ENCODE measurements at places on chromosomes 11 and 22.

- no peak for DNase-seq
These were observed 665 bp downstream of the USP28 start for GRCh38 chr11:113874581-113875233.

- DNase-seq: no peak
These were observed 10.9 kb upstream of the ALG8 start for GRCh38 chr11:78150346-78150745.

- no peak for DNase-seq
These were observed 653 bp downstream of the NAGA start for GRCh38 chr22:42069801-42070516.

DNA sequence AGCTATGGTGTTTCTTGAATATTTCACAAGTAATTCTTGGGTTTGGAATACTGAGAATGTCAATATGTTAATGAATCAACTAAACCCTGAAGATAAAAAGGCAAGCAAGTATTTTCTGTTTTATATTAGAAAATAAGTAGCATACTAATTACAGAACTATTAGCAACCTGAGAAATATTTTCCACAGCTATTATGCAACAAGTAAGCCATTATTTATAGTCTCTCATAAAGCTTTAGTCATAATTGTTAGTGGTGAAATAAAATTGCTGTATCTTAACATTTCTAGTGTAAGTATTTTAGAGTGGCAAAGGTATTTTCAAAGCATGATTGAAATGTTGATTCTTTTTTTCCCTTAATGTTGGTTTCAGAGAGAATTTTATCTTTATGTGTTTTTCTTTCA lies 53.3 kb downstream of the FAR1 start:
- DNase-seq: no peak

GRCh38 chr11:11798586-11799438 lies 43.0 kb upstream of the USP47 start:
- peak; percentile 49 for DNase-seq

- no peak for DNase-seq
These were observed 37.5 kb downstream of the MYBPC3 start for GRCh38 chr11:47314992-47315391.

- no peak for DNase-seq
These were observed 996.9 kb downstream of the NTM start for GRCh38 chr11:132367293-132367692.

DNA sequence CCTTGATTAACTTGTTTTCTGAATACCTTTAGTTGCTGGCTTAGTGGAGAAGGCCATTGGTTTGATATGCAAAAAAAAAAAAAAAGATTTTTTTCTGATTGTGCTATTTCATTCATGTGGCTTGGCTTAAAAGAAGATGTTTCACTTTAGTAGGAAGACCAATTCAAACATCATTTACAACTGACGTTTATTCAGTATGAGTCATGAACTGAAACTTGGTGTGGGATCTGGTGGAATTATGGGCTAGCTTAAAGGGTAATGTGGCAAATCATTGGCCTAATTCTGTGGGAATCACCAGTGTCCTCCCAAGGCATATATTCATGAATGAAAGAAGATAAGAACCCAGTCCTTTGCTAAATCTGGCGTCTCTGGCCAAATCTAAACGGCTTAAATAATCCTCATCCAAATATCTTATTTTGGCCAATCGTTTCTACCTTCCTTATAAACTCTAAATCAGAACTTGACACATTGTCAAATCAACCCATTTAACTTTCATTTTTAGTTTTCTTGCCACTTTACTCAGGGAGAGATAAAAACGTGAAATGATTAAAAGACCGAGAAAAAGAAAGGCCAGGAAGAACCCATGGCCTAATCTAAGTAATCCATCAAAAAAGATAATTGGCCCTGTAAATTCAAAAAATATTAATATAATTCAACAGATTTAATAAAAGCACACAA lies 77.0 kb downstream of the DDIAS start:
- DNase-seq: peak; percentile 49

GRCh38 chr11:79102840-79103239 lies 338.0 kb downstream of the TENM4 start:
- no peak for DNase-seq

DNA sequence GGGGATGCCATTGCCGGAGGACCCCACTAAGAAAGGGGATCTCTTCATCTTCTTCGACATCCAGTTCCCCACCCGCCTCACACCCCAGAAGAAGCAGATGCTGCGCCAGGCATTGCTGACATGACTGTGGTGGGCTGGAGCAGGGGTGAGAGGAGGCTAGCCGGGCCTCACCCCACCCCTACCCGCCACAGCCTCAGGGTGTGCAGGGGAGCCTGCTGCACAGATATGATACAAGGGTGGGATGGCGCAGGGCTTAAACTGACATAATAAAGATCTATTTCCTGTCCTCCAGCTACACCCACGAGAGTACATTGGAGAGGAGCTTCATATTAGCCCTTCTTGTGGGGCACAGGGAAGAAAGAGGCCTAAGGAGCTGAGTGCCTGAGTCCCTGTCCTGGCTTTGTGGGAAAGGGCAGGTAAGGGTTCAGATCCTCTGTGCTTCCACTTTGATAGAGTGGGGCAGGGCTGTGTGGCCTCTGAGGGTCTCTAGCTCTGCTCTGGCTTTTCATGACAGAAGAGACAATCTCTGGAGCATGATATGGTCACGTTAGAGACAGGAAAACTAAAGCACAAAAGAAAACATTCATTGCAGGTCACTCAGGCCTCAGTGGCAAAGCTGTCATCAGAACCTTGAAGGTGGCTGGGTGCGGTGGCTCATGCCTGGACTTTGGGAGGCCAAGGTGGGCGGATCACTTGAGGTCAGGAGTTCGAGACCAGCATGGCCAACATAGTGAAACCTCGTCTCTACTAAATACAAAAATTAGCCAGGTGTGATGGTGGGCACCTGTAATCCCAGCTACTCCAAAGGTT lies 12.4 kb downstream of the UCP2 start:
- no peak for DNase-seq

DNA sequence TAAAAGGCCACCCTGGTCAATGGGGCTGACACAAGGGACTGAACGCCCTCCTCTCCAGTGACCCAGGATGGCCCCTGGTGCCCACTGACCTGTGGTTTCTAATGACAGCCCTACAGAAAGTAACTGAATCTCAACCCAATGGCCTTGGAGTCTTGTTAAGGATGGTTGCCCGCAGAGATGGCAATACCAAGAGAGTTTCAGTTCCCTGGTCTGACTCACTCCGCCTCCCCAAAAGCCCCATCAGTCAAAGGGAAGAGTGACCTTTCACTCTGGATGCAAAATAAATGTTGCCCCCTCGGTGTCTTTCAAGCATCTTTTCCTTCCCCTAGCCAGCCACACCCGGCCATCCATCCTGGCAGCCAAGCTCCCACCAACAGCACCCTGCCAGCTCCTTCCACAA lies 57.7 kb upstream of the ISX start:
- no peak for DNase-seq

DNA sequence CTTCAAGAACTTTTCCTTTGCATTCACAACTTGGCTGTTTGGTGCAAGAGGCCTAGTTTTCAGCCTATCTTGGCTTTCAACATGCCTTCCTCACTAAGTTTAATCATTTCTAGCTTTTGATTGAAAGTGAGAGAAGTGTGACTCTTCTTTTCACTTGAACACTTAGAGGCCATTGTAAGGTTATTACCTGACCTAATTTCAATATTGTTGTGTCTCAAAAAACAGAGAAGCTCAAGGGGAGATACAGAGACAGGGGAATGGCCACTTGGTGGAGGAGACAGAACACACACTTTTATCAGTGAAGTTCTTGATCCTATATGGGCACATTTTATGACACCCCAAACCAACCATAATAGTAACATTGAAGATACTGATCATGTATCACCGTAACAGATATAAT lies 532.3 kb downstream of the DLG2 start:
- DNase-seq: no peak

DNA sequence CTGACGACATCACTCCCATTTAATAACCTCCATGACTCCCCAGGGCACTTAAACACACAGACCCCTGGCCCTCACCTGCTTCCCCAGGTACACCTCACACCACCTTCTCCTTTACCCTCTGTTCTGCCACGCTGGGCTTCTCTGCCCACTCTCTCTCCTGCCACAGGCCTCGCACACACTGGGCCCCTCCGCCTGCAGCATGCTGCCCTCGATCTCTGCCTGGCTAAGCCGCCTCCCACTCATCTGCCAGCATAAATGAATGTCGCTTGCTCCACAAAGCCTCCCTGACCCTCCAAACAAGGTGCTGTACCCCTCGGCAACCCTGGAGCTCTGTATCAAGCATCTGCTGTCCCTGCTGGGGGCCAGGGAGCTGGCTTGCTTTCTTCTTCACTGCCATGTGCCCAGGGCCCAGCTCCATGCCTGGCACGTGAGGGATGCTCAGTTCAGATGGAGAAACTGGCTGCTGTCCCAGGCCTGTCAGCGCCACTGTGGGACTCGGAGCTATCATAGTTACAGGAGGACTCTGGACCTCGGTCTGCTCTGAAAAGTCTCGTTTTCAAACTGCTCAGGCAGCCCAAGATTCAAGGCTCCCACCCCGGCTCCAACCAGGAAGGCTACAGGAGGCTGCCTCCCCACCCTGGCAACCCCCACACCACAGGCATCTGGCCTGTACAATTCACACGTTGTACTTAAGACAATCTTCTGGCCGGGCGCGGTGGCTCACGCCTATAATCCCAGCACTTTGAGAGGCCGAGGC lies 11.9 kb downstream of the TTLL1 start:
- no peak for DNase-seq

- no peak for DNase-seq
These were observed 8.7 kb upstream of the CABP7 start for GRCh38 chr22:29710922-29711593.

DNA sequence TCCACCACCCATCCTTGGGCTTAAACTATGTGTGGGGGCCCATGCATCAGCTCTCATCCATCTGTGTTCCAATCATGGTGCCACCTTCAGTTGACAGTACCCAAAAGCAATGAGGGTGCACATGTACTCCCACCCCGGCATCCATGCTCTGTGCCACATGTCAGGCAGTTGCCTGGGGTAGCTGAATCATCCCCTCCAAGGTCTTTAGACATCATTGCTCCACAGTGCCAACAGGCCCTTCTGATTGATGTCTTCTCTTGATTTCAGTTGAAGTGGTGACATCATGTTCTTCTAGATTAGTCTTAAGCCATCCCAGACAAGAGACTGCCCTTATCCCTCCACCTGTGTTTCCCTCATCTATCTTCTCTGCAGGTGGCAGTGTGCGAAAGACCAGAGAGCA lies 42.5 kb downstream of the TMPRSS5 start:
- no peak for DNase-seq

DNA sequence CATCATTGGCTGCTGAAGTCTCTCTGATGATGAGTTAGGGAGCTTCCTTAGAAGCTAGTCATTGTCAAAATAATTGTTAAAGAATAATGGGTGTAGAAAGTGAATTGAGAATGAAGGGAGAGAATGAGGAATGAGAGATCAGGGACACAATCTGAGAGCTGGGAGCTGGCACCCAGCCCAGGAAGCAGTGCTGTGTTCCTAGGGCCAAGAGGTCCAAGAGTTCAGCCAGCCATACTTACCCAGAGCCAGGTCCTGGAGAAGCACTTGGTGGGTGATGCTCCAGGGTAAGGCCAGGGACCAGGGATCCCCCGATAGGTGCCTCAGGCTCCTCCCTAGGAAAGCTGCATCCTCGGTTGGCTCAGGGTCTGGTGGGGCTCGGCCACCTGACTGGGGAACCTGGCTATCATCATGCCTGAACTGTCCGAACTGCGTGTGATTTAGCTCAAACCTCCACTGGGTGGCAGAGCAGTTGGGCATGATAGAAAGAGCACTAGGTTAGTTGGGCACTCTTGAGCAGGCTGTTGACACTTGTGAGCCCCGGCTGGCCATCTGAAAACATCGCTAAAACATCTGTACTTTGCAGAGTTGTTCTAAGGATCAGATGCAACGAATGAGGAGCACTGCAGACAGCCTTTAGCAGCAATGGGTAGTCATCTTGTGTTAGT lies 123.9 kb upstream of the NCAM1 start:
- DNase-seq: no peak

- DNase-seq: no peak
These were observed 690 bp downstream of the CSNK1E start for GRCh38 chr22:38316364-38317121.

DNA sequence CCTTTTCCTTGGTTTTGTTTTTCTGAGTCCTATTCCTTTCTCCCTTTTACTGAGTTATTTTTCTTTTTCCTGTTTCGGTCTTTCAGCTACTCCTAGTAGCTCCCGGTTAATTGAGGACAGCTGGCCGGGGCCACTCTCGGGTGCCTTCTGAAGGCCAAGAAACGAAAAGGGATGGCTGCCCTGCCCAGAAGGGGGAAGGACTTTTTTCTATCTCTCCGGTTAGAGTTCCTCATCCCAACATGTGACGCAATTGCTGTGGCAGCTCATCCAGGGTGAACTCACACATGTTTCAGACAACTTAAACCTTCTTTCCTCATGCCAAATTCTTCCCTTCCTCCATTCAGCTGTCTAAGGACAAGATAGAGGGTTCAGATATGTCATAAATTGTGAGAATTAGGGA lies 83.6 kb downstream of the PIWIL4 start:
- DNase-seq: no peak

DNA sequence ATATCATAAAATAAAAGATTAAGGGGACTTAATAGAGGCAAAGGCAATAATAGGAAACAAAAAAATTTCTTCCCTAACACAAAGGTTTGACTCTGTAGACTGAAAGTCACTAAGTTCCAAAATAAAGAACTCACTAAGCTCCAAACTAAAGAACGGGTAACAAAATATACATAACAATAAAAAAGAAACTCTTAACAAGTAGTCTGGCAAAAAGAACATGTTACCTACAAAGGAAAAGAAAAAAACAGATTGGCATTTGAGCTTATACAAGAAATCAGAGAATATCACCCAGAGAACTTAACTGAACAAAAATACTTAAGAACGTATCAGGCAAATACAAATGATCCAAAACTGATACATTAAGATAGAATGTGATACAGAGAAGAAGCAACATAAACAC lies 7.5 kb downstream of the ARHGAP32 start:
- DNase-seq: no peak

GRCh38 chr11:66696146-66696545 lies 18.5 kb upstream of the RBM4B start:
- DNase-seq: no peak

GRCh38 chr22:39530692-39531331 lies 1.7 kb downstream of the RPS19BP1 start:
- no peak for DNase-seq

DNA sequence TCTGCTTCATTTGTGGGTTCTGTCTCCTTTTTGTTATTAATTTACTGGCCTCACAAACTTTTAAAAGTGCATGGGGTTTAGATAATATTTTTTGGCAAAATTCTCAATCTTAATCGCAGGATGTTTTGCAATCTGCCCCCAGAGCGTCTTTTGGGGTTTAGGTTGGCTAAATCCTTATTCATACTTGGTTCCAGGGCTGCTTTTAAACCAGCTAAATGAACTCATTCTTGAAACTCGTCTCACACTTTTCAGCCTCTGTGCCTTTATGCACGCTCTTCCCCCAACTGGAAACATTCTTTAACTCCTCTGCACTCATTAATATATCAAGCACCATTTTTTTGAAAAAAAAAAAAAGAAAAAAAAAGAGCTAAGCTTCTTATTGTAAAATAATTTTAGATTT lies 131.7 kb downstream of the KIF18A start:
- no peak for DNase-seq

GRCh38 chr11:82883853-82884252 lies 16.4 kb downstream of the PRCP start:
- no peak for DNase-seq

- peak; percentile 54 for DNase-seq
These were observed 1.3 kb upstream of the ESAM start for GRCh38 chr11:124763156-124763947.

GRCh38 chr22:48858121-48858520 lies 969.6 kb downstream of the BRD1 start:
- DNase-seq: no peak
